DMS79 treated with DMSO at 0.1 percent for 48 hours (cell line): ENCODE measurements at places on chromosomes 3 and 15.
A peak's percentile ranks its signal among the peaks of the same experiment; 100 is the strongest.

DNA sequence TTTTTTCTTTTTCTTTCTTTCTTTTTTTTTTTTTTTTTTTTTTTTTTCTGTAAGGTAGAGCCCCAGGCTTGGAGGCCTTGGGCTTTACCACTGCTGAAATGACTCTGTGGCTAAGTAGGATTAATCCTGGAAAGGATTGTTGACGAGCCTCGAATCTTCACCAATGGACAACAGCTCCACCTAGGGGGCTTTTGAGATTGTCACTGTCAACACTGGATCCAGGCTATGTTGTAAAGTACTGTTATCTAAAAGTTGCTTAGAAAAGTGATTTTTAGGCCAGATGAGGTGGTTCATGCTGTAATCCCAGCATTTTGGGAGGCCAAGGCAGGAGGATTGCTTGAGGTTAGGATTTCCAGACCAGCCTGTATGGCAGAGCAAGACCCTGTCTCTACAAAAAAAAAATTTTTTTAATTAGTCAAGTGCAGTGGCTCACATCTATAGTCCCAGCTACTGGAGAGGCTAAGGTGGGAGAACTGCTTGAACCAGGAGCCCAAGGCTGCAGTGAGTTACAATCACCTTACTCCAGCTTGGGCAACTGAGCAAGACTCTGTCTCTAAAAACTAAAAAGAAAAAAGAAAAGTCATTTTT is 41.6 kb downstream of the KLHL18 start:
- DNase-seq, result peak; percentile 6

DNA sequence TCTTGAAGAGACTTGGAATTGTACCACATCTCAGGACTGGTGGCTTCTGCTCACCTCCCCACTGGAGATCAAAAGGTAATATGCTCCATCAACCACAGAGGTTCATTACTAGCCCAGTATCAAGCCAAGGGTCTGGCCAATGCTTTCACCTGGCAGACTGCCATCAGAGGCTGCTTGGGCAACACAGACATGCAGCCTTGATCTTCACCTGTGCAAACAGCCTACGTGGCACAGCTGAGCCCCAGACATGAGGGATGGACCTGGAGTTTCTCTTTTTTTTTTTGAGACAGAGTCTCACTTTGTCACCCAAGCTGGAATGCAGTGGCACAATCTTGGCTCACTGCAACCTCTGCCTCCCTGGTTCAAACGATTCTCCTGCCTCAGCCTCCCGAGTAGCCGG is 105.6 kb upstream of the HES1 start:
- DNase-seq, result peak; percentile 98

GRCh38 chr3:49277383-49277775 is 347 bp upstream of the C3orf62 start:
- DNase-seq, result no peak

- no peak for DNase-seq
These were observed 84.6 kb downstream of the SLCO3A1 start for GRCh38 chr15:91938136-91938535.

DNA sequence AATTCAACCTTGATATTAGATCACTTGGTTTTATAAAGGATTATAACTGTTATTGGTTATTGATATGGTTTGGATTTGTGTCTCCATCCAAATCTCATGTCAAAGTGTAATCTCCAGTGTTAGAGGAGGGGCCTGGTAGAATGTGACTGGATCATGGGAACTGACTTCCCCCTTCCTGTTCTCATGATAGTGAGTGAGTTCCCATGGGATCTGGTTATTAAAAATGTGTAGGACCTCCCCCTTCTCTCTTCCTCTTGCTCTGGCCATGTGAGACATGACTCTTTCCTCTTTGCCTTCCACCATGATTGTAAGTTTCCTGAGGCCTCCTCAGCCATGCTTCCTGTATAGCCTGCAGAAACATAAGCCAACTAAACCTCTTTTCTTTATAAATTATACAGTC is 136.0 kb upstream of the UBE2E2 start:
- no peak for DNase-seq

- DNase-seq, result peak; percentile 76
These were observed 763 bp downstream of the TRA2B start for GRCh38 chr3:185936814-185937688.

DNA sequence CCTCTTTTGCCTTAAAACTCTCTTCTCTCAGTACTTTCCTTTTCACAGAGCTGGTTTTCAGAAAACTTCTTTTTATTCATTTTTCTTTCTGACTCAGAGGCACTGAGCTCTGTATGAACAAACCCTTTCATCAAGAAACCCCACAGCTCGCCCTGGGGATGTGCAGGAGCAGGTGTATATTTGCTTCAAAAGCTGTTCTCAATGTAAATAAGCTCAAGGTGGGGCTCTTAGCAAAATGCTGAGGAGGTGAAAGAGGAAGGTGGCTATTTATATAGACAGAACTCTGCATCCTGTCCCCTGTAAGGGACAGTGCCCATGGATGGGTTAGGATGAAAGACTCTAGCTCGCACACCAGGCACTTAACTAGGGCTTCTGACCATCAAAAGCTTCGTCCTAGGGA is 302.0 kb downstream of the WDR72 start:
- DNase-seq, result no peak

DNA sequence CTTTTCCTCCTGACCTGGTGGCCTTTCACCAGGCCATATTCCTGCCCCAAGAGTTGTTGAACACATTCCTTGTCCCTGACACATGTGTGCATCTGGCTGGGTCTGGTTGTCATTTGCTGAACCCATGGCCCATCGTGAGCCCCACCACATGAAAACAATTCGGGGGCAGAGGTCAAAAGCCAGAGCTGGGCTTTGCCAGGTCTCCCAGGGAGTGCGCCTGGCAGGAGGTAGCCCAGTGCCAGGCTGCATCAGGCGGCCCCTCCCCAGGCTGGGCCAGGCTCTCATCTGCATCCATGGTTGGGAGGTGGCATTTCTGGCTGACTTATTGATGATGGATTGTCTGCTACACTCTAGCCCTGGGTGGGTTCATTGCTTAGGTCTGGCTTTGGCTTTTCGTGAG is 30.9 kb downstream of the SPSB4 start:
- DNase-seq, result no peak

DNA sequence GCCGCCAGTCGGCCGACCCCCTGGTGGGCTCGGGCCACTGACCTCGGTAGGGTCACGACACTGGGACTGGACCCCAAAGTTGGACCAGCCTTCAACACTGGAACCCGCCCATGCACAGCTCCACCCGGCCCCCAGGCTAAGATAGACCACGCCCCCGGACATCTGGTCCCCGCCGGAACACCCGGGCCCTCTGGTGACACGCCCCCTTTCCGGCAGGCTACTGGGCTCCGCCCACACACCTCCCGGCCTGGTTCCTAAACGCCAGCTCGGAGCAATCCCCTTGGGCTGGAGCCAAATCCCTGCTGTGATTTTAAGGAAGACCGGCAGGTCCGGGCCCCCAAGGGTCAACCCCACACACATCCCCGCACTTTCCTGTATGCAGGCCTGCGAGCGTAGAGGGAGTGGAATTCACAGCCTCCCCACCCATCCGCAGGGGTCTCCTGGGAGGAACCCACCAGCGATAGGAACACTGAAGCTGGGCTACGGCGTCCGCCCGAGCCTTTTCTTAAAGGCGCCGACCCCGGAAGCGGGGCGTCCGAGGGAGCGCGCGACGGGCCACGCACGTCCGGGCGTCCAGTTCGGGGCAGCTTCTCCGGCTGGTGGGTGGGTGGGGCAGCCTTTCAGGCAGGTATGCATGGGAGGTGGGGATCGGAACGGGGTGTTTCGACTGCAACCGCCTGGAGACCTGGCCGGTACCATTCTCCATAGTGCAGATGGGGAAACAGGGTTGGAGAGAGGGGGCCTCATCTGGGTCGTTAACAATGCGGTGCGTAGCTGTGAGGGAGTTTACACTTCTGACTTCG is at the start of gene HEMK1:
Gene HEMK1, plus strand, starts transcription at position 576 of the 803 bp plus-strand sequence. CDS start 1,583 bp downstream, outside the sequence.
- DNase-seq, result peak; percentile 73

GRCh38 chr3:101252945-101253344 is 67.4 kb downstream of the IMPG2 start:
- DNase-seq, result no peak

DNA sequence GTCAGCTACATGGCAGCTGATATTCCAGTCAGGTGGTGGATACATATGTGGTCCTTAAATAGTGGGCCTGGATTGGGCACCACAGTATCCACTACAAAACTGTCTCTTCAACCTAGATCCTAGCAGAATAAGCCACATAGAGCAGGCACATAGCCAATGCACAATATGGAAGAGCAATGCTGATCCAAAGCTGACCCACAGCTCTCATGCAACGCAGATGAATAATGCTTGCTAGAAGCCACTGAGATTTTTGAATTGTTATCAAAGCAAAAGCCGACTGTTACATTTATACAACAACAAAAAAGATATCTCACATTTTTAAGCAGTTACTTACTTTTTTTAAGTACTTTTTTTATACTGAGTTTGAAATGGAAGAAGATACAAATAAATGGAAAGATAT is 11.2 kb downstream of the CNTN3 start:
- DNase-seq, result no peak

GRCh38 chr3:15794842-15795650 is 2.7 kb downstream of the ANKRD28 start:
- DNase-seq, result no peak

GRCh38 chr15:95609096-95609495 is 721.4 kb upstream of the NR2F2 start:
- DNase-seq, result no peak
